ENCODE measurements at places on chromosomes 12 and 14. TPM values are rescaled to one million over a fixed set of nuclear protein-coding genes. Genes with fewer than 3 reads are reported as not detected.

HOXC9 gene
- 11.0 TPM for total RNA-seq

DNA sequence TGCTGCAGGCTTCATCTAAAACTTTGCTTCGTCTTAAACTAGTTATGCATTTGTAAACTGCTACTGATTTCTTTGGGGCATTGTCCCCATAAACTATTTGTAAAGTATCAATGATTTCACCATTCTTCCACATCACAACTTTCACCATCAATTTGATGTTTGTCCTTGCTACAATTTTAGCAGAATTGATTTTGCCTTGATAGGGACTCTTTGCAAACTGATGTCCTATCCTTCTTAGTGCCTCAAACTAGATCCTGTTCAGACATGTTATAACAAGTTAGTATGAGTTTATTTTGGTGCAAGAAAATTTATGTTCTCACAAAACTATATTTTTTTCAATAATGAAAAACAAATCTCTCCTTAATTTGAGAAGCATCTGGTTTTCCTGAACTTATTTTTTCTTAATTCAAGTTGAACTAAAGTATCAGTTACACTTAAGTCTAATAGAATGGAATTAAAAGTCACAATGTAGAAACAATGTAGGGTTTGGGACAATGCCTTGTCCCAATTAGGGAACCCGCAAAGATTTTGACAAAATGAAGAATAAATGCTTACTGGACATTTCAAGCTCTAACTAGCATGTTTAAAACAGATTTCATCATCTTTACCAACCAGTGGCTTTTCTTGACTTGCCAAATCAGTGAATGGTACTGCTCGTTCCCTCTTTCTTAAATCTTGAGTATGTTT lies 10.1 kb upstream of the ARID4A start:
- no peak for DNase-seq

DNA sequence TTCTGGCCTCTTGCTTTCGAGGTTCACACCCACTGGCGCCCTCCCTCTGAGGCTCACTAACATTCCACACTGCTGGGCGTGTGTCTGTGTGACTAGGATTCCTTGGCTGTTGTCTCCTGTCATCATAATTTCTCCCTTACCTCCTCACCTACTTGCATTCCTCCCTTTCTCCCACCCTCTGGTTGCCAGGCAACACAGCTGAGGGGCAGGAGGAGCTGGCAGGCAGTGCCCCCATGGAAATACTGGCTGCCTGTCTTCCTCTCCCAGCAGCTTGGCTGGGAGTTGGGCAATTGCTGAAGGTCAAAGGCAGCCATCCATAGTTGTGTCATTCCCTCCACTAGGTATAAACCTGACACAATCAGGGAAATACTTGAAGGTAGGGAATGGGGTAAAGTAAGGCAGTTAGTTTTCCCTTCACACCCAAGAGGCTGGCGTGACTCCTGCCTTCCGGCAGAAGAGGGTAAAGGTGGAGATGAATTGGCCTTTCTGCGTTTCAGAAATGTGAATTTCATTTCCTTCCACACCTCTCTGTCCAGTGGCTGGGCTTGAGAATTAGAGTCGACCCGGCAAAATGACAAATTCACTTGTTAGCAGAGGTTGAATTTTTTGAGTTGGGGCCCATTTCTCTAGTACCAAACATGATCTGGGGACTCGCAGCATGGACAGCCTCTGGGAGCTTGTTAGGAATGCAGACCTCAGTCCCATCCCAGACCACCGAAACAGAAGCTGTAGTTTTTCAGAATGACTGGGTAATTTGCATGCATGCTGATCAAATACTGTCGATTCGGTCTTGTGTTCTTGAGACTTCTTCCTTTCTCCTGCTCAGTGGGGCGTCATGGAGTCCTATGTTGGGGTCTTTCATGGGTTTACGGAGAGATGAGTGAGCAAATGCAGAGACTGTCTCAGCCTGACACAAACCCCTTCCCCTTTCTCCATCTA lies 24.3 kb upstream of the EMP1 start:
- peak; percentile 66 for DNase-seq

DNA sequence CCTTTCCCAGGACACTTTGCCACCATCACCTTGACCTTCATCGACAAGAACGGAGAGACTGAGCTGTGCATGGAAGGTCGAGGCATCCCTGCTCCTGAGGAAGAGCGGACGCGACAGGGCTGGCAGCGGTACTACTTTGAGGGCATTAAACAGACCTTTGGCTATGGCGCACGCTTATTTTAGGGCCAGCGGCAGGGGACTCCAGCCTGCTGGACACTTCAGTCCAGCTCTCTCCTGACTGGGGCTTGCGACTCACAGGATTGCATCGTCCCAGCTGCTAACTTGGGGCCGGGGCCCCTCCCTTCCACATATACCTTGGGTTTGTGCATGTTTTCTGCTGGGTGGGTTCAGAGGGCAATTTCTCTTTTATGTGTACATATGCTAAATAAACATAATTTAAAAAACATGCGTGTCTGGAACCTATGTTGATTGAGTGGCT lies 11.2 kb downstream of the AHSA1 start:
- no peak for DNase-seq

DNA sequence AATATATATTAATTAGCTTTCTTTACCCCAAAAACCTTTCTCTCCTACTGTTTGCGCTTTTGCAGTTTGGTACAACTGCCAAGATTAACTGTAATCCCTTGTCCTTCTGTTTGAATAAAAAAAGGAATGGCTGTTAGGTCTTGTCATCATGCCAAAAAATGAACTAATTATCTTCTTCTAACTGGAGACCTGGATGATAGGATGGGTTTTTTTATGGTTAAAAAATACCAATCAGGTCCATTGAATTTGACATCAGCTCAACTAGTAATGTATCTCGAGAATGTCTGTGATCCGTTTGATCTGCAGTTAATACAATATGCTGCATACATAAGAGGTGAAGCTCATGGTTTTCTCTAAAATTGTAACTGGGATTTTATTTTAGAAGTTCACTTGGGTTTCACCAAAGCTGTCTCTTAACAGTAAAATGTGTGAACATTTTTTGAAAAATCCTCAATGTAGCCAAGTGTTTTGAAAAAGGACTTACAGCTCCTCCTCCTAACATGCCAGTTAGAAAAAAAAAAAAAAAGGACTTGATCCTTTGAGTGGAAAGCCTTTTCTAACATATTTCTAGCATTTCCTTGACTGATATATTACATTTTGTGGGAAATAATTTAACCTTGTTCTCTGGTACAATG lies 96.8 kb downstream of the SRGAP1 start:
- DNase-seq = no peak

DNA sequence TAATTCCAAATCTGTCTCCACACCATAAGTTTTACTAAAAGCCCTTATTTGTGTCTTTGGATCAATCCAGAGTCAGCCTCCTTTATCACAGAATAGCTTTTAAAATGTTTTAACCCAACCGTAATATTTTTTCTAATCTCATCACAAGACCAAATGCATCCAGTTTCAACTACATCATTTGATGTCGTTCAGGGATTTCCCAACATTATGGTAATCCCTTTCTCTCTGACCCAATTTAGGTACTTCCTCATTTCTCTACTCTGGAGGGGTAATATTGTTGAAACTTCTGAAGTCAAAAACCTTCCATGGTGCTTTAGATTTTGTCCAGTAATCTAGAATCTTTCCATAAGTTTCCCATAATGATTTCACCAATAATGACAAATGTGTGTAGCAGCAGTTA lies 596.8 kb downstream of the SOX5 start:
- no peak for DNase-seq

DNA sequence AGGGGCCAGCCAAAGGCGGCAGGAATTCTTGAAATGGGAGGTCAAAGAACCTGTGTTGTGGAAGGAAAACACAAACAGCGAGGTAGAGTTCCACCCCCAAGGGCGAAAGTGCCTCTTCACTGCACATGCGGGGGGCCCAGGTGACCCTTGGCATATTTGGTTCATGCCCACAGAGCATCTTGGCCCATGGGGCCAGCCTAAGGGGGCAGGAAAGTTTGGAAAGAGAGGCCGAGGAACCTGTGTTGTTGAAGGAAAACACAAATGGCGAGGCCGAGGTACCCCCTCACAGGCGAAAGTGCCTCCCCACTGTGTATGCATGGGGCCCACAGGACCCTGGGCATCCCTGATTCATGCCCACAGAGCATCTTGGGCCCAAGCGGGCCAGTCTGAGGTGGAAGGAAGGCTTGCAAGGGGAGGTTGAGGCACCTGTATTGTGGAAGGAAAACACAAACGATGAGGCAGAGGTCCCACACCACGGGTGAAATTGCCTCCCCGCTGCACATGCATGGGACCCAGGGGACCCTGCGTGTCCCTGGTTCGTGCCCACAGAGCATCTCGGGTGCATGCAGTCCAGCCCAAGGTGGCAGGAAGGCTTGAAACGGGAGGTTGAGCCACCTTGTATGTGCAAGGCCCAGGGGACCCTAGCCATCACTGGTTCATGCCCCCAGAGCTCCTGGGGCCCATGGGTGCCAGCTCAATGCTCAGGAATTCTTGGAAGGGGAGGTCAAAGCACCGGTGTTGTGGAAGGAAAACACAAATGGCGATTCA lies 384.1 kb downstream of the ALG10 start:
- DNase-seq = no peak

All from A172 (cell line).